Left lung (tissue), 14 donors: ENCODE measurements at places on chromosomes 2 and 18. TPM values are rescaled to one million over a fixed set of nuclear protein-coding genes. Genes with fewer than 3 reads are reported as not detected.

The MAPRE3 gene
- 13.5 TPM for total RNA-seq

The PXDN gene
- total RNA-seq, result 44.8 TPM

The AMER3 gene
- total RNA-seq, result not detected

The KLHL14 gene
- total RNA-seq, result 0.45 TPM

The MPV17 gene
- total RNA-seq, result 96.4 TPM

The GALNT3 gene
- total RNA-seq, result 37.7 TPM

The ERFE gene
- total RNA-seq, result 1.4 TPM

- no peak for DNase-seq
Measured at GRCh38 chr18:48124857-48125626, 194.6 kb upstream of the SMAD2 start.

- DNase-seq, result no peak
Measured at GRCh38 chr2:70807102-70807827, 13.1 kb downstream of the CLEC4F start.

GRCh38 chr2:224190936-224191270 lies 151.8 kb upstream of the SERPINE2 start:
- no peak for DNase-seq

GRCh38 chr2:158969162-158969714 lies 798 bp downstream of the TANC1 start:
- DNase-seq, result no peak

GRCh38 chr2:37268111-37268510 lies 36.7 kb downstream of the NDUFAF7 start:
- no peak for DNase-seq

GRCh38 chr2:170817093-170818035 lies 677 bp downstream of the GAD1 start:
- no peak for DNase-seq

DNA sequence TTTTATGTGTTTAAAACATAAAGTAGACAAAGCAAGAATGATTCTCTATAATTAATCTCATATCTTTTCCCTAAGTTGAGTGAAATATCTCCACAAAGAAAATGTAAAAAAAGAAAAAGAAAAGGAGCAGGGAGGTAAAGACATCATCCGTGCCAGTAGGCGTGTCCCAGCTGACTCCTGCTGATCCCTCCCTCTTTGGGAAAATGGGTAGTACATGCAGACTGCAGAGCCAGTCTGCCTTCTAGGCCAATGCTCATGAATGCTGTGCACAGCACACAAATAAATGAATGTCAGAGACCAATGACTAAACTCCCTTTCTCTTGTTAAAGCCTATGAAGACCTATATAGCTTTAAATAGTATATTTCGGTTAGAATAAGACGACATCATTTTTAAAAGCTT lies 64.7 kb downstream of the RAPH1 start:
- no peak for DNase-seq

- no peak for DNase-seq
Measured at GRCh38 chr2:27029051-27029450, 3.7 kb upstream of the TMEM214 start.

DNA sequence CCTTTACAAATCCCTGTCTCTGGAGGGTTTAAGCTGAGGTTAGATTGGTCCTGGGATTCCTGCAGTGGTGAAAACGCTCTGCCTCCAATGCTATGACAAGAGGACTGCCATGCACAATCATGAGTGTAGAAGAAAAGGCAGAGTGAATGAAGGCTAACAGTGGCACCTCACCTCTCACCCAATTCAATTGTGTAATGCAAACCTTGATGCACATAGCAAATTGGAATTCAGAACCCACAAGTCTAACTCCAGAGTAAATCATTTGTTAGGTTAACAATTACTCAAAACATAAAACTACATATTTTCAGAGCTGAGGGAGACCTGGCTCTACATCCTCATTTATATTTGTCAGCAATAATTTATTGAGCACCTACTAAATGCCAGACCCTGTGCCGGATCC lies 1.8 kb downstream of the TGFBRAP1 start:
- DNase-seq, result no peak

DNA sequence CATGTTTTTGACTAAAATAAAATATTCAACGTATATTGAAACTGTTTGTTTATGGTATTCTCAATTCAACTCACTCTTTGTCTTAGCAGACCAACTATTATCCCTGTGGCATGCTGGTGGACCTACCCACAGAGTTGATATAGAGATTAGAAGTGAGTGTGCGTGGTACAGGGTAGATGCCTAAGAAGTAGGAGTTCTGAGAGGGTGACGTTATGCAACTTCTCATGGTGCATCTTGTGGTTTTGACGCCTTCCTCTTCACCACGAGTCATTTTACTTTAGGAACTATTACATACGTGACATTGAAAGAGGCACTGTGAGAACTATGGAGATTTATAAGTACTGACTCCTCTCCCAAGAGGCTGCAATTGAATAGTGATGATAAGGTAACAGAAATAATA lies 26.6 kb upstream of the NAPG start:
- no peak for DNase-seq

DNA sequence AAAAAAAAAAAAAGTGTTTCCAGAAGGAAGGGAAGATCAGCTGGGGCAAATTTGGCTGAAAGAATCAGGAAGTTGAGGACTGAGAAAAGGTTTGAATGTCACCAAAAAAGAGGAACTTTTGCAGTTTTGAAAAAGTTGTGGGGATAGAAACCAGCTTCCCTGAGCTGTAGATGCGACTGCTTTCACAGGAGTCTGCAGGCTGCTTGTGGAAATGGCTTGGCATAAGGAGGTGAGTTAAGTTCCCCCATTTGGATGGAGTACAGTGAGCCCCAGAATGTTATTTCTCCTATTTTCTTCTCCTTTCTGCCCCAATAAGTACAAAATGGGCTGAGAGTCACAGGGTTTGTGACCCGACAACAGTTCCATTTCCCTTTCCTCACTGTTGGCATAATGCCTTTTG lies 16.5 kb upstream of the ME2 start:
- DNase-seq, result no peak

DNA sequence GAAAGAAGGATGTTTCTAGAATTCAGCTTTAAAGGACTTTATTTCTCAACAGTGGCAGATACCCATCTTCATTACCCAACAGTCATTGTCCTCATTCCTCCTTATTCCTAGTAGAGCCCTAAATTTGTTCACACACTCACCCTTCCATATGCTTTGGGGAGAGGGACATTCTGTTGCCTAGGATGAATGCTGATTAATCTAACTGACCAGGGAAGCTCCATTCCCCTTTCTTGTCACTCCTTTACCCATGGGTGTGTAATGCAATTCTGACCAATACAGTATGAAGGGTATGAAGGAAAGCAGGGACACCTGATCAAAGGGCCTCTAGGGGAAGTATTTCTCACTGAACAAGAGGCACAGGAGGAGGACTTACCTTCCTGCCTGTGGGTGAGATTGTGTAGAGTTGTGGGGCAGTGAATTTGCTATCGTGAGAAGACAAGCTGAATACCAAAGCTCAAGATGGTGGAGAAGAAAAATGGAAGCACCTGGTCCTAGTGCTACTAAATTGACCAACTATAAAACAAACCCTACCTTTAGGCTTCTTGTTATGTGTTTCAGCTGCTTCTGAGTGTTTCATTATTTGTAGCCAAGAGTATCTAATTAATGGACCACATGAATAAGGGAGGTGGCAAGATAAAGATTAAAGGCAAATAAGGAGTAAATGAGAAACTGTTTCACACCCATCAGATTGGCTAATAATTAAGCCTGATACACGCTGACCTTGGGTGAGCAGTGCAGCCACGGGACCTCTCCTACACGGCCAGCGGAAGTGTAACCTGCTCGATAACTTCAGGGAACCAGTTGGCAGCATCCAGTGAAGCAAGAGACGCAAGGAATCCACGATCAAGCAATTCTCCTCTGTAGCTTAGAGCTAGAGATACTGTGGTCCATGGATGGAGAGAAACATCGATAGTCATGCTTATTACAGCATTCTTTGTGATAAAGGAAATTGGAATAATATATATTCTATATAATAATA lies 202.3 kb downstream of the MYCN start:
- no peak for DNase-seq
